EH (cell line): ENCODE measurements at places on chromosomes 7 and 10.

DNA sequence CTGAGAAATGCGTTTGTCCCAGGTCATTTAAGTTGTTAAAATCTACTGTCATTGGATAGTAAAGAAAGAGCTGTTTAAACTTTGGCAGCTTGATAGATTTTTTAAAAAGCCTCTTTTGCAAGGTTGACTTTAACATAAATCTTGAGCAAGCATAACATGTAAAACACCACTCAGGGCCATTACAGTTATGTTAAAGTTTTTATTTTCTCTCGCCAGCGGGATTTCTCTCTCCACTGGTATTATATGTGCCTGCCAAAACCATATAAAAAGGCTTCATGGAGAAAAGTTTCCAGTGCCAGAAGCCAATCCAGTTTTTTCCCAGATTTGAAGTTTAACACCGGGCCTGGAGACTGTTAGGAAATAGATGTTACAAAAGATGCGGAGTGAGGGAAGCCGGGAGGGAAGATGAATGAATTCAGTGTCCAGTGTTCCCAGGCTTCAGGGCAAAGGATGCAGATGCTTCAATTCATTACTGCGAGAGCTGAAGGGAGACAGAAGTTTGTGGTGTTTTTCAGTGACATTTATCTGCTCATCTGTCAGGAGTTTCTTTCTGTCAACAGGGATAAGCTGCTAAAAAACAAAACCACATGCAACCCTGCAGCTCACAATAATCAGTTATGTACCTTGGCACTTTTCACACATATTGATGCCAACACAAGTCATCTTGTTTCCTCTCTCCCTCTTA lies 155.5 kb downstream of the SPAG6 start:
- no peak for DNase-seq

DNA sequence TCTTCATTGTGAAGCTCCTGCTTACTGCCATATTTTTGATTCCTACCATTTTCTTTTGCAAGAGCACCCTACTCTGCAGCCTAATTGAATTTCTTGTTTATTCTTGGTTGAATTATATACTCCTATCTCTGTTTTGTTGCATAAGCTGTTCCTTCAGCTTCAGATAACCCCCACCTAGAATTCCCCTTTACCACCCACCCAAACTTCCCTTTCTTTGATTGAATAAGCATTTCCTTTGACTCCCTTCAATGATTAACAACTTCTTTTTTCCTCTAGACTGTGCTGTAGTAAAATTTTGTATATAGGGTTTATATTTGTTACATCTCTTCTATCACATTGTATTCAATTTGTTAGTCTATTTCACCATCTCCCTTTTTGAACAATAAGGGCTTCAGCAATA lies 168.1 kb downstream of the GPR37 start:
- no peak for DNase-seq

DNA sequence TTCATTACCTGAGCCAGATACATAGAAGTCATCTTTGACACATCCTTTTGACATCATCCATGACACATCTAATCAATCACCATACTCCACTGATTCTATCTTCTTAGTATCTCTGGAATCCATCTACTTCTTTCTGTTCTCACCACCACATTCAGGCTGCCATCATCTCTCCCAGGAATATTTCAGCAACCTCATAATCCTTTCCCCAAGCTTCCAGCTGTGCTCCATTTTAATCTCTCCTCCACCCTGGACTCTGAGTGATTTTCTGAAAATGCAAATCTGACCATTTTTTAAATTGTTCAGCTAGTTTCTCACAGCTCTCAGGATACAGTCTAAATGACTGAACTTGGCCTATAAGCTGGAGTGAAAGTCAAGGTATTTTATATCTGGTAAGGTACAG lies 2.5 kb upstream of the BTRC start:
- DNase-seq: no peak

DNA sequence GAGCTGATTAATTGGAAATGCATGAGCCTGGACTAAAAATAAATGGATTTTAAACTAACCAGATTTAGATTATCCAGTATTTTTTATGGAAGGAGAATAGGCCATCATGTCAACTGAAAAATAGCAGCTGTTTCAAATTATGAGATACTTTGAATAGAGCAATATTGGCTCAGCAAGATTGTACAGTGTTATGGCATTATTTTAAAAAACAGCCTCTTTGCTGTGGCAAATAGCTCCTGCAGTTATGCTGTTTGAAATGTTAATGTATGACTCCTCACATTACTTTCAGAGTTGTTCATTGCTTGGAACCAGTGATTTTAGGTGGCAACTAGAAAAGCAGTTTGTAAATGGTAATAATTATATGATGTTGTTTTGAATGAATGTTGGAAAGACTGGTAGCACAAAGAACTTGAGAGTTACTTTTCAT lies 244.5 kb downstream of the KIAA1217 start:
- peak; percentile 67 for DNase-seq

DNA sequence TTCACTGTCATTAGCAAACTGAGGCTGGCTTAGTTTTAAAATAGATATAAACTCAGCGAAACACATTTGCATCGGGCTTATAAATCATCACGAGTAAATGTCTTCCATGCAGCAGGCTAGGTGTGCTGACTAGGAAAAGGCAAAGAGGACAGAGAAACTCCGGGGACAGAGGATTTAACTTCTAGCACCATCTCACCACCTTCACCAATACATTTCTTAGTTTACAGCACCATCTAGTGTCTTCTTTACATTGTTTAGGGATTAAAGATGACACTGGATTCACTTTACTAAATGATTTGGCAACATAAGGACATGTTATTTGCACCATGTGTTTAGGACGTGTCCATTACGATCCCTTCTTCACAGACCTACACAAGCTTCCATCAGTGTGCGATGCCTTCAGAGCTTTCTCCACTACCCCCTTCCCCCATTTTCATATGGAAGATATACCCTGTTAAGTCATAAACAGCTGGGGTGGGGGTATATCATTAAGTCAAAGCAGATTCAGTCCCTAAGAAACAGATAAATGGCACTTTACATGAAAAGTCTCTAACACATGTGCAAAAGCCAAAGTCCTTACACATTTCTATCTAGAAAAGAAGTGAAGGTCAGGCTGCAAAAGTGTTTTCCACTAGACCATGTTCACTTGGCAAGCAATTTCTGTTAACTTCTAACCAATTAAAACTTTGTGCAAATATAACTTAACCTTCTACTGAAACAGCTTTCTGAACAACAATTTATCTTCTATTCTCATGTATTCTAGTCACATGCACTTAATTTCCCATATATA lies 103.3 kb downstream of the GRB10 start:
- peak; percentile 60 for DNase-seq

- DNase-seq: no peak
Measured at GRCh38 chr7:132446260-132446659, 130.0 kb downstream of the PLXNA4 start.

- peak; percentile 82 for DNase-seq
Measured at GRCh38 chr10:12720217-12720981, 281.1 kb downstream of the CCDC3 start.

DNA sequence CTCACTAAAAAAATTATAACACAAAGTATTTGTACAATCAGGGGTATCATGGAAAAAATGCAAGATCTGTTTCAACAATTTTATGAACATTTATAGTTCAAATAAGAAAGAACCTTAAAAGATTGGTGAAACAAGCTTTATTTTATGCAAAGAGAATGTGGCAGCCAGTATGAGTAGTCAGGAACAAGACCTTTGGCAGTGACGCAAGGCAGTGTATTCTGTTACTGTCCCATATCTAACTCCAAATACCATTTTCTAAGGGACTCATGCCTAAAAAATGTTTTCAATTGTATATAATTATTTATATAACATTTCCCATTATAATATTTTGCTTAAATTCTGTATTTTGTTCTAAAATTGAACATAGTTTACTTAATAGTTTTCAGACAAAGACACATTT lies 19.1 kb upstream of the FAM53B start:
- DNase-seq: peak; percentile 18

- DNase-seq: no peak
Measured at GRCh38 chr10:123083811-123084210, 52.0 kb upstream of the HMX3 start.

DNA sequence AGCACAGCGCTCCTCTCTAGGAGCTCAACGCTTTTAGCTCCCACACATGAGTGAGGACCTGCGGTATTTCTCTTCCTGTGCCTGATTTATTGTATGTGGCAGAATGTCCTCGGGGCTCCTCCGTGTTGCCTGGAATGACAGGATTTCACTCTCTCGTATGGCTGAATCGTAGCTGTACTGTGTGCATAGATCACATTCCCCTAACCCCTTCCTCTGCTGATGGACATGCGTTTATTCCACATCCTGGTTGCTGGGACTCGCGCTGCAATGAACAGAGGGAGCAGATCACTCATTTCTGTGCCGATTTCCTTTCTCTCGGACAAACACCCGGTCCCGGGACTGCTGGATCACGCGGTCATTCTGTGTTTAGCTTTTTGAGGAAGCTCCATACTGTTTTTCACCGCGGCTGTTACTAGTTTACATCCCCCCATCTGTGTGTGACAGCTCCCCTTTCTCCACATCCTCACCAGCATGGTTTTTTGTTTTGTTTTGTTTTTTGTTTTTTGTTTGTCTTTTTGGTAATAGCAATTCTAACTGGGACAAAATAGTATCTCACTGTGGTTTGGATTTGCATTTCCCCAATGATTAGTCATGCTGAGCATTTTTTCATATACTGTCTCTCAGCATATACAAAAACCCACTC lies 76.3 kb downstream of the FOXL3 start:
- DNase-seq: peak; percentile 71

DNA sequence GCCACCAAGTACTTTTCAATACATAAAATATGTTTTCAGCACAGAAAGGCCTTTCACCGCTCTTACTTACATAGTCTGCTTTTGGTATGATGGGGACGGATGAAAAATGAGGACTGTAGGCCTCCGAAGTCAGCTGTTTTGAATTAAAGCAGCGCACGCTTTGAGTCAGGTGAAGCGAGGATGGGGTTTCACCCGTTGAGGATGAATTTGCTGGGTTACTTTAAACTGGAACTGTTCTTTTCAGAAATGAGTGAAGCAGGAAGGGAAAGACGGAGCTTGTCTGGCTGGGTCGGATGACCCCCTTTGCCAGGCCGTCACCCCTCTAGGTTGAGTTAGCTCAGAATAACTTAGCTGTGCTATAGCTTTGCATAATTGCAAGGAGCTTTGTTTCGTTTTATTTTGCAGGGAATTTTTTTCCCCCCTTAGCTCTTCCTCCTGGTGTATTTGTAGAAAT lies 40.0 kb downstream of the CUX1 start:
- peak; percentile 4 for DNase-seq

GRCh38 chr10:37760817-37761216 lies 96.6 kb downstream of the ZNF248 start:
- DNase-seq: no peak

DNA sequence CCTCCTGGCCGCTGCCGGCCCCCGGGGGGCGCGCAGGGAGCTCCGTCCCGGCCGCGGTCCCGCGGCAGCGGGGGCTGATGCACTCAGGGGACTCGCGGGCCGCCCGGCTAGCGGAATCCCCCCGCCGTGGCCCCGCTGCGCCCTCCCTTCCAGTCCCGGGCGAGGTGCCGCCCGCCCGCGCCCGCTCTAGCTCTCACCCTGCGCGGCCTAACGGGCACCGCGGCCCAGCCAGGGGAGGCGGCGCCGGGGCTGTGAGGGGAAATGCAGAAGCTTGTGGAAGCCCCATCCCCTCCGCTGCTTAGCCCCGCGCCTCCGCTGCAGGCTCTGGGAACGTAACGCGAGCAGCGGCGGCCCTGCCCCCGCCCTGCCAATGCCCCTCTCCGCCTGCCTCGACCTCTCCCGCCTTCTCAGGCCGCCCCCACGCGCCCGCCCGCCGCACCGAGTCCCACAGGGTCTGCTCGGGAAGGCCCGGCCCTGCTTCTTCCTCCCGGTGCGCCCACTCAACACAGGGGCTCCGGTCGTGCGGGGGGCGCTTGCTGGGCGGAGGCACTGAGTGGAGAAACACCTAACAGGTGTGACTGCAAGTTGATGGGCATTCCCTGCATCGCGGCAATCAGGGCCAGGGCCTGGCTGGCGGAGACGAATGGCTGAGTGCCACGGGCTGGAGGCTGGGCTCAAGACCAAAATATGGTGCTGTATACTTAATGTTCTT lies 384 bp upstream of the TMEM229A start:
- no peak for DNase-seq

DNA sequence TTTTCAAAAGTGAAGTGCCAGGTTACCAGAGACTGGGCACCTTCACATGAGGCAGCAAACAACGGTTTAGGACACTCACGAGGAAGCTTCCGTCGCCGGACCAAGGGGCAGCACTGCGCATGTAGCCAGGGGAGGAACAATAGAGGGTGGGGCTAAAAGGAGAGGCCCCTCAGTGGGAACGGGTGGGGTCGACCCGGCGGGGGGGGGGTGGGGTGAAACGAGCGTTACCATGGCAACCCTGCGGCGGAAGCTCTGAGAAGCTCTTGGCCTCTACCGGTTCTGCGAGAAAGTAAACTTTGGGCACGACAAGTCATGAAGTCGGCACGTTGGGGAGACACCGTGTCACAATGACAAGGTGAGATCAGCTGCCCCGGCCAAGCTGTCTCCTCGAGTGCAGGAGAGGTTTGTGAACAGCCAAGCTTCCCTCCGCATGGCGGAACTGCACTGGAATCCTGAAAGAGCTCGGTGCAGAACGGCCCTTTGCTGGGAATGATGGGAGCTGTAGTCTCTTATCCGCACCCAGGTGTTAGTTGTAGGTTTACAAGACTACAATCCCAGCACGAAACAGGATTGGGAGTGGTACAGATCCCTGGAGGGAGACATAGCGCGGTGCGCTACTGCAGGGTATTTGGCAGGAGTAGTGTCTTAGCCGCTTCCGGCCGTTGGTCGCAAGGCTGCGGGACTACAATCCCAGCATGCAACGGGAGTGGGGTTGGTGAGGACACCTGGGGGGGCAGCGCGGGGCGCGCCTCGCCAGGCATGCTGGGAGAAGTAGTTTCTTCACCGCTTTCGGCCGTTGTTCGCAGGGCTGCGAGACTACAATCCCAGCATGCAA lies 72.8 kb upstream of the ZNF722 start:
- DNase-seq: no peak

- DNase-seq: no peak
Measured at GRCh38 chr7:71237945-71238344, 106.0 kb downstream of the GALNT17 start.

- DNase-seq: peak; percentile 32
Measured at GRCh38 chr10:91909117-91909677, at the start of gene FGFBP3. Gene FGFBP3 (minus strand): TSS chr10:91909486. CDS start chr10:91908969, 517 bp downstream.

DNA sequence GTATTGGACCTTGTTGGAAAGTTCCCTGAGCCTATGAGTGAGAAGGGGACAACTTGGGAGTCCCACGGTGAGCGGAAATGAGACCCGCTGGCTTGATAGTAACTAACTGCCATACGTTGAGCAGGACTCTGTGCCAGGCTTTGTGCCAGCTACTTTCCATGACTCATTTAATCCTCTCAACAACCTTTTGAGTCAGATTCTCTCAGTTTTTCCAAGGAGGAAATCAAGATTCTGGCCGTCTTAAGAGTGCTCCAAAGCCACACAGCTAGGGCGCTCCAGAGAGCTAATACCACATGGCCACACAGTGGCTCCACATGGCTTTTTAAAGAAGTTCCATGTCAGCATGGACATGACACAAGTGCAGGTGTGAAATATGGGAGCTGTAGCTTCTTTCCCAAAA lies 55.7 kb downstream of the NOD1 start:
- peak; percentile 9 for DNase-seq

- DNase-seq: peak; percentile 88
Measured at GRCh38 chr7:149261829-149262617, at the start of gene ZNF783. Gene ZNF783 (plus strand): TSS chr7:149262196. CDS start chr7:149262334, 138 bp downstream.
